ENCODE measurements at places on chromosomes 12 and 14. TPM values are rescaled to one million over a fixed set of nuclear protein-coding genes. Genes with fewer than 3 reads are reported as not detected.

RPGRIP1 gene
- total RNA-seq, result 0.75 TPM

SLC35E3 gene
- total RNA-seq, result 8.9 TPM

WDR20 gene
- 93.5 TPM for total RNA-seq

DDX47 gene
- 192 TPM for total RNA-seq

TUNAR gene
- total RNA-seq, result not detected

KLRB1 gene
- not detected for total RNA-seq

KRT4 gene
- 3.0 TPM for total RNA-seq

DNA sequence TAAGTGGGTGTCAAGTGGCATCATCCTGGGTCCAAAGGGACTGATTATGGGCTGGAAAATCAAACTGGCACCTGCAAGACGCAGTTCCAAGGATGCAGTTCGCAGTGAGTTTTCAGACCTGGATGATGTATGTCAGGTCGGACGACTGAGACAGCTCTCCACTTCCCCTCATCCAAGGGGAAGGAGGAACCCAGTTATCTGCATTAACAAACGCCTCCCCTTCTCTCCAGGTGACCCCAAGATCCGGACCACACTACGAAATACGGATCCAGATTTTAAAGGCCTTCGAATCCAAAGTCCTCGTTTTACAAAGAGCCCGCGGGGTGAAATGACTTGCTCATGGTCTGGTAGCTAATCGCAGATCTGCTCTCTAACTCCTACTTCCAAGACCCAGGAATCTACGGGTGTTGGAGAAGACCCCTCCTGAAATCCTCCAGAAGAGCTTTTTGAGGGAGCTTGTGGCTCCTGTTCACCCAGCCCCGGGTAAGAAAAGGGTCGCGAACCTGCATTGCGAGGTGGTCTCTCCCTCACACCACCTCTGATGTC is 460 bp upstream of the SYNE2 start:
- peaks cover 18% of the 10 kb centered on the region for H3K4me1 ChIP-seq
- no peaks in the 10 kb centered on the region for H3K36me3 ChIP-seq
- no peak for DNase-seq
- H3K27me3 ChIP-seq, result no peaks in the 10 kb centered on the region
- H3K4me3 ChIP-seq, result peak overlapping the region; percentile 72

DNA sequence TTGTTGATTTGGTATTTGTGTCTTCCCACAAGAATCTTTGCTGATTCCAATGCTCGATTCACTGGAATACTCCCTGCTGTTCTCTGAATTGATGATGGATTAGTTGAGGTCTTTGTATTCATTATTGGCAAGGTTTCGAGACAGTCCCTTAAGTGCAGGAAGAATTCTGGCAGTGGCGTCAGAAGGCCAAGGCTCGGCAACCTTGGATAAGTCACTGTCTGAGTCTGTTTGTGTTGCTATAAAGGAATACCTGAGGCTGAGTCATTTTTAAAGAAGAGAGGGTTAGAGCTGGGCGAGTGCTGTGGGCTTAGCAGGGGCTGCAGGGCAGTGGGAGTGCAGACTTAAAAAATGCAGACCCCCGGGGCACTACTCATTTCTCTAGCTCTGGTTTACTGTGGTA is 56.9 kb downstream of the CHST11 start:
- no peak for DNase-seq
- no peaks in the 10 kb centered on the region for H3K36me3 ChIP-seq
- H3K27me3 ChIP-seq, result no peaks in the 10 kb centered on the region
- no peak overlapping the region for H3K4me3 ChIP-seq
